Fibroblast of skin of abdomen (primary cell): ENCODE measurements at places on chromosomes 3 and 15.

GRCh38 chr3:116038968-116039650, 406.2 kb downstream of the LSAMP start:
- peak; percentile 60 for DNase-seq

- DNase-seq: peak; percentile 86
Observed at GRCh38 chr3:100496711-100497261, 4.4 kb downstream of the TMEM45A start.

- DNase-seq: no peak
Observed at GRCh38 chr15:74613953-74614743, 1.5 kb upstream of the CLK3 start.

GRCh38 chr15:80694611-80695098, 455 bp upstream of the ABHD17C start:
- peak; percentile 50 for DNase-seq

DNA sequence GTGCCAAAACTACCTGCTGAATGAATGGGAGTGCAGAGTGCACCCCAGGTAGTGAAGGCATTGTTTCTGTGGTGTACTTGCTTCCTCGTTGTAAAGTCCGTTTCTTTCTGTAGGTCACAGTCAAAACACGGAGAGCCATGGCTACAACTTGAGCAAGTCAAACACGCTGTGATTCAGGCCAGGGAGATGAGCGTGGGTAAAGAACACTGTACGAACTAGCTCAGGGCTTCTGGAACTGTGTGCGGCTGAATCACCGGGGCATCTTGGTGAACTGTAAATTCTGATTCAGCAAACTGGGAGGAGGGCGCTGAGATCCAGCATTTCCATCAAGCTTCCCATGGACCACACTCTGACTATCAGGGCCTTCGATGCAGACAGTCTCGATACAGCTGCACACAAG, 5.0 kb upstream of the TNK2 start:
- no peak for DNase-seq

DNA sequence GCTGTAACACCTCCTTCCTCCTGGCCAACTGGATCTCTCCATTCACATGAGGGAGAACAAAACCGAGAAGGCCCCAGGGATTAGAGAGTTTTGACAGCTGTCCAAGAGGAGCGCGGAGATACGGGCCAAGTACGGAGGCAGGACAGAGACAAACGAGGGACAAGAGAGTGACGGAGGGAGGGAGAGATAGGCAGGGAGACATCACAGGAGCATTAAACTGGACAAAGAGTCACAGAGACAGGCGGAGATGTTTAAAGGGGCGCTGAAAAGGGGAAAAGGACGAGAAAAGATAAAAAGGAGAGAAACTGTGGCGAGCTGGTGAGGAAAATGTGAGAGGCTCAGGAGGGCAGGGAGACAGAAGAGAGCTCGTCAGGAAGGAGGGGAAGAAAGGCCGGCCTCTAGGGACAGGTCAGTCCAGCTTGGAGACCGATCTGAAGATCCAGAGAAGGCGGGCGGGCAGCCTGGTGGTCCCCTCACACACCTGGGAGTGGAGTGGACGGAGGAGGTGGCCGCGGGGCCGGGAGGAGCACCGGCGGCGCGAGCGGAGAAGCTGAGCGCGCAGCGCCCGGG, 40.5 kb upstream of the ROPN1 start:
- DNase-seq: peak; percentile 45

DNA sequence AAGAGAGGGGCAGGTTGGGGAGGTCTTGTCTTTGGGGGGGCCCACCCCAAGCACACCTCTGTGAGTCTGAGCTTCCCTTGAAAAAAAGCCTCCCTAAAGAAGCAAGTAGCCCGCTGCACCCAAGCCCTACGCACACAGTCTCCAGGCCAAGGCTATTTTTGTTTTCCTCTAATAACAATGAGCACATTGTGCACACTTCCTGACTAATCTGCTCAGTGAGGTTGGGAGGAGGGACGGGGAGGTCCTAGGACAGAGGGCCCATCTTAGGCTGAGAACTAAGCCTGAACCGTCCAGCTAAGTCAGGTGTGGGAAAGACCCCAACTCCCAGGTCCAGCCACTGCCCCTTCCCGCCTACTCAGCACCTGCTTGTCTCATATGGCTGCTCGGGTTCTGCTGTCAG, 87.2 kb downstream of the HMG20A start:
- no peak for DNase-seq

DNA sequence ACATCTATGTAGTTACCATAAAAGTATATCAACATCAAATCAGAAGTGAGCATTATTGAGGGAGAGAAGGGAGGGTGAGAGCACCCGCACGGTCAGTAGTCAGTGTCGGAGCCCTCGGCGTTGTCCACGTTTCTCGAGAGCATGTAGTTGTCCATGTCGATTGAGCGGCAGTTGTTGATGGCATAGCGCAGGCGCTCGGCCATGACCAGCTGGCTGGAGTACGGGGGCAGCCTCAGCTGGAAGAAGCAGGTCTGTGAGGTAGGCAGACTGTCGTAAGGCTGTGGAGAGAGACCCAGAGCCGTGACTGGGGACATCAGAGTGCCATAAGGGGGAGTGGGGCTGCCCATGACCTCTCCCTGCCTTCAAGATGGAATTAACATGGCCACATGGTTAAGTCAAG, 11.8 kb downstream of the FBXL22 start:
- DNase-seq: no peak

- DNase-seq: no peak
Observed at GRCh38 chr15:100170291-100171210, 171.2 kb downstream of the ADAMTS17 start.

DNA sequence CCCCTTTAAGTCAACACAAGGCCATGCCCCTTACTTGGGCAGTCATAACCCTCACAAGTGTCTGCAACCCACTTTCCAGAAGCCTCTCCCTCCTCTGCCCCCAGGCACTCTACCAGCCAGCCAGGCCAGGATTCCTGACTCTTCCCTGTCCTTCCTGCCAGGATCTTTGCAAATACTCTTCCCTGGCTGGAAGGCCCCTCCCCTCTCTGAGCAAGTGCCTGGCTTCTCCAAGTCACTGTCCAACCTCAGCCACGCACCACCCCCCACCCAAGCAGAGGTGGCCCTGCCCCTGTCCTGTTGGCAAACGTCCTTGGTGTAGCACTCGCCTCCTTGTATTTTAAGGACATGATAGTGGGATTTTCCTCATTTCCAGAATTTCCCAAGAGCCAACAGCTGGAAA, 54.7 kb upstream of the USP3 start:
- peak; percentile 16 for DNase-seq

DNA sequence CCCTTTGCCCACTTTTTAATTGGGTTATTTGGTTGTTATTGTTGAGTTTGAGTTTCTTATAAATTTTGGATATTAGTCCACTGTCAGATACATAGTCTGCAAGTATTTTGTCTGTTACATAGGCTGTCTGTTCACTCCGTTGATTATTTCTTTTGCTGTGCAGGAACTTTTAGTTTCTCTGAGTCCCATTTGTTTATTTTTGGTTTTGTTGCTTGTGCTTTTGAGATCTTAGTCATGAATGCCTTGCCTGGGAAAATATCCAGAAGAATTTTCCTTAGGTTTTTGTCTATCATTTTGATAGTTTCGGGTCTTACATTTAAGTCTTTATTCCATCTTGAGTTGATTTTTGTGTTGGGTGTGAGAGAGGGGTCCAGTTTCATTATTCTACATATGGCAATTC, 254.5 kb downstream of the NLGN1 start:
- no peak for DNase-seq

- DNase-seq: no peak
Observed at GRCh38 chr3:156628836-156629618, 45.4 kb upstream of the TIPARP start.

- DNase-seq: no peak
Observed at GRCh38 chr3:141074529-141074928, 23.4 kb downstream of the SPSB4 start.

DNA sequence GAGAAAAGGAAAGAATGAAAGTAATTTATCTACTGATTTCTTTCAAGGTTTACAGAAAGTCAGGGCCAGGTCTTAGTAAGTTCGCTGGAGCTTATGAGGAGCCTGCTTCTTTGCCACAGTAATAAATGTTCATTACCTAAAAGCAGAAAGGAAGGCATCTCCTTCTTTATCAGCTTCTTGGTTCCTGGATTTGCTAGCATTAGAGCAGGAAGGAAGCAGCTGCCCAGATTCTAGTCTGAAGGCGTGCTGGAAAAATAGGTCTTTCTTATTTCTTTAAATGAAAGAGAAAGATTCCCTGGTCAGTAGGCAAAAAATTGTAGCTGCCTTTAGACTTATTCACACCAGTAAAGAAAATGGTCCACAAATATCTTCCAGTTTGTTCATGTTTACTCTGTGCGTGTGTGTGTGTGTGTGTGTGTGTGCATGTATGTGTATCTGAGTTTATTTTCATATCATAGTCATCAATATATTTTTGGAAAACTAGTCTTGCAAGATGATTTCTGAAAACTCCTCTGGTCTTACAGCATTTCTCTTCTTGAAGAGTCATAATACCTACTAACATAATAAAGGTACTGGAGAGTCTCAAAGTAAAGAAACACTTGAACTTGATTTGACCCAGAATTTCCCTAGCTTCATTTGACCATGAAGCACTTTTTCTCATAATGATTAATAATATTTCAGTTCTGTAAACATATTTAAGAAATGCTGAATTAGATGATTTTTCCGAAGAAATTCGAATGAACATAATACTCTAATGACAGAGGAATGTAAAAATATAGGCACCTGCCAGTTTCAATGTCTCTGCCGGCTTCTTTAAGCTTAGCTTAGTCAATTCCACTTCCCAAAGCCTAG, 255.3 kb upstream of the ZPLD1 start:
- no peak for DNase-seq

GRCh38 chr15:94240480-94240879, 9.1 kb downstream of the MCTP2 start:
- DNase-seq: no peak

GRCh38 chr3:47342151-47342550, 38.7 kb upstream of the PTPN23 start:
- DNase-seq: peak; percentile 51

DNA sequence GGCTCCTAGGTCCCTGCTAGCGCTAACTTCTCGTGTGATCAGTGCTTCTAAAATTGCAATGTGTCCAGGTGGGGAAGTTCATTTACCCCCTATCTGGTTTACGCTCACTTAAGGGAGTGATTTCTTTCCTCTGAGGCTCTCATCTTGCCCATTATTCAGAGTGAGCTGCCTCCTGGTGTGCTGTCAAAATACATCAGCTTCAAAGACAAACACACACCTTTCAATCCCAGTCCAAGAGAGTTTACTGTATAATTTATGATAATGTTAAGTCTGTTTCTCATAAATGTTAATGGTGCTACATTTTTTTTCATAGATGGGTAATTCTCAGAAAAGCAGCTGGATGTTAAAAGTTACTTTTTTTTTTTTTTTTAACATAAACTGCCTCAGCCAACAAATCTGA, 112.3 kb downstream of the RORA start:
- DNase-seq: no peak

DNA sequence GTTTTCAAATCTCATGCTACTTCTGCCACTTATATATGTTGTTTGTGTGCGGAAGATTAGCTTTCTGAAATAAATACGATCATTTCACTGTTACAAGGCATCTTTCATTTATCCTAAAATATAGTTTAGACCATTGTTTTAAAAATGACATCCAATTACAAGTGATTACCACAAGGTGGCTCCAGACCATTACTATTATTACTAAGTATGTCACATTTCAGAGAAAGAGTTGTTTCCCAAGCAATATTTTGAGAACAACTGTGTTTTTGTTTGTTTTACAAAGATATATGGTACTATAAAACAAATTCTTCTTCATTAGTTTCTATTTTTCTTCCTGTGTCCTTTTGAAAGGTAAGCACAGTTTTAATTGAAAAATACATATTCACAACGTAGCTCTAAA, 136.0 kb upstream of the RAP2B start:
- DNase-seq: peak; percentile 35
